Stimulated activated CD8-positive, alpha-beta memory T cell treated with anti-CD3 and anti-CD28 coated beads, Interleukin-4, amount 100 ng/mL, for 1 hour (primary cell): ENCODE measurements at places on chromosomes 7 and 10.

DNA sequence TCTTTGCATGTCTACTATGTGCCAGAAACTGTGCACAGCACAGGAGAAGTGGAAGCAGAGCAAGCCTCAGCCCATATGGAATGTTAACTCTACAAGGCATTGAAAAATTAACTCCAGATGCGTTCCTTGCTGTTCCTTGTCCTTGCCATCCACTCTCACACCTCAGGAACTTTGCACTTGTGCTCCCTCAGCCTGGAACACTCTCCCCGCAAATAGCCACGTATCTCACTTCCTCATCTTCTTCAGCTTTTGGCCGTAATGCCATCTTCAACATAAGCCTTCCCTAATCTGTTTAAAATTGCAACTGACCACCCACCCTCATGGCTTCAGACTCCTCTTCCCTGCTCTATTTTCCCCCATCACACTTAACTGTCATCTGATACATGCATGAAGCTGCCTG, 83.2 kb upstream of the CAPZA2 start:
- no peak for DNase-seq

DNA sequence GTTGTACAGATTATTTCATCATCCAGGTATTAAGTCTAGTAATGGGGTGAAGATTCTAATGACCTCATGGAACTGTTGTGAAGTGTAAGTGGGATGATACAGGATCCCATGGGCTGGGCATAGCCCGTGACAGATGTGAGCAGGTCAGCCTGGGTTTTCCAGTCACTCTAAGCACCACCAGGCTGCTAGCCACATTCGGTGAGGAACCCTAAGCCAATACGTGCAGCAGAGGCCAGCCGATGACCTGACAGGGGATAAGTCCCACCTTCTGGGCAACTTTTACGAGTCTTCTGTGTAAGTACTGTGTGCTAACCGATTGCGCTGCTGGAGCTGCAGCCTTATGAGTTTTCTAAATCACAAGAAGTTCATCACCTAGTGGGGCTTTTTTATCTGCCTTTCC, 7.3 kb downstream of the ZNF503 start:
- no peak for DNase-seq

GRCh38 chr7:6475433-6476186, 27.9 kb upstream of the DAGLB start:
- DNase-seq = no peak

DNA sequence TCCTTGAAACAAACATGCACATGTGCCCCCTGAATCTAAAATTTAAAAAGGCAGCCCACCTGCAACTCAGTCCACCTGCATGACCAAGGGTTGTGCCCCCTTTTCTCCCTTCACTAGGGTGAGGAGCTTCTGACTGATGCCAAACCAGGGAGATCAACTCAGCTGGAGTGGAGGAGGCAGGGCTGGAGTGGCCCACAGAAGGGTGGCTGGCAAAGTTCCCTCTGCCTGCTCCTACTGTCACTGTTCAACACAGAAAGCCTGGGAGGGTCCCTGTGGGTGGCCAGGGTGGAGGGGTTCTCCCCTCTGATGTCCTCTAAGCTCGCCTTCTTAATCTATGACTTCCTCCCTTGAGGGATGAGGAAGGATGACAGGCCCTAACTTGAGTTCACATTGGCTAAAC, 55.7 kb upstream of the ANTXRL start:
- DNase-seq = no peak

DNA sequence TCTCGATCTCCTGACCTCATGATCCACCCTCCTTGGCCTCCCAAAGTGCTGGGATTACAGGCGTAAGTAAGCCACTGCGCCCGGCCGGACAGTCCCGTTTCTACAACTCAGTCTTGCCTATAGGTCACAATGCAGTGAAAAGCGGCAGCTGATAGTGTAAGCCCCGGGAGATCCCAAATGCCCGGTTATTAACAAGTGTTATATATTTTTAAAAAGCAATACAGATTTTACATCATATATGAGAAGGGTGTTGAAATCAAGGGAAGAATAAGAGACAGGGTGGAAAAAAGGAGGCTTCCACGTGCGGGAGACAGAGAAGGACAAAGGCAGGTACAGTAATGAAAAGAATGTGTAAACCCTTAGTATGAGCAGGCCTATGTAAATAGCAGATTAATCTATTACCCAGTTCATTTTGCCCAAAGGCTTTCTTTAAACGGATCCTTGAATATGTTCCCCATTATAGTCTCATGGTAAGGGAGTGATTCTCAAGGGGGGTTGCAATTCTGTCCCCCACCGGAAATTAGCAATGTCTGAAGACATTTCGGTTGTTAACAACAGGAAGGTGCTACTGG, 170.8 kb downstream of the PDE1C start:
- DNase-seq = no peak

GRCh38 chr7:141387521-141388217, 163.5 kb upstream of the AGK start:
- no peak for DNase-seq

DNA sequence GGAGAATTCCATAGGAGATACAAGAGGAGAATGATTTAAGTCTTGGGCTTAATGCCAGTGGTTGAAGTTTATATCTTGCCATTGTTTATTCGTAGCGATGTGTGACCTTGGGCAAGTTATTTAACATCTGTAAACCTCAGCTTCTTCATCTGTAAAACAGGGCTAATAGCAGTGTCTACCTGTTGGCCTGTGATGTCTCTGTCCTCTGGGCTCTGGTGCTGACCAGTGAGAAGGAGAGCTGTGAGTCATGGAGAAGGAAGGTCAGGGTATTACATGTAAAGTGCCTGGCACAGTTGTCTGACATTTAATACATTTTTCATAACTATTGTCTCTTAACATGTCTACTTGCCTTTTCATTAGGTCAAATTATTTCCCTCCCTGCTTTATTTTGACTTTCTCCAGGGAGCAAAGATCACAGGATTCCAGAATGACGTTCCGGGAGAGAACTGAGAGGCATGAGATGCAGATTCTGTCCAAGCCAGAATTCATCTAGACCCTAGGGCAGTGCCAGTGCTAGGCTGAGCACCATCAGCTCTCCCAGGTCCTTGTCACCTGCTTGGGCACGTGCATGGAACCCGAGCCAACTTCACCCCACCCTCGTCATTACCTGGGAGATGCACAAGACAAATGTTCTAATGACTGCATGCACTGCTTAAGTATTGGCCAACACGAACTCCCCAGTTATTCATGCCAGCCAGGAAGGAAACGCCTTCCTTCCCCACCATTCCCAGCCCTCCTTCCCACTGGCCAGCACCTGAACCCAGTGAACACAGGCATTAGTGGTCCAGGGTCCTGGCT, 187.9 kb downstream of the DPY19L1 start:
- DNase-seq = no peak

DNA sequence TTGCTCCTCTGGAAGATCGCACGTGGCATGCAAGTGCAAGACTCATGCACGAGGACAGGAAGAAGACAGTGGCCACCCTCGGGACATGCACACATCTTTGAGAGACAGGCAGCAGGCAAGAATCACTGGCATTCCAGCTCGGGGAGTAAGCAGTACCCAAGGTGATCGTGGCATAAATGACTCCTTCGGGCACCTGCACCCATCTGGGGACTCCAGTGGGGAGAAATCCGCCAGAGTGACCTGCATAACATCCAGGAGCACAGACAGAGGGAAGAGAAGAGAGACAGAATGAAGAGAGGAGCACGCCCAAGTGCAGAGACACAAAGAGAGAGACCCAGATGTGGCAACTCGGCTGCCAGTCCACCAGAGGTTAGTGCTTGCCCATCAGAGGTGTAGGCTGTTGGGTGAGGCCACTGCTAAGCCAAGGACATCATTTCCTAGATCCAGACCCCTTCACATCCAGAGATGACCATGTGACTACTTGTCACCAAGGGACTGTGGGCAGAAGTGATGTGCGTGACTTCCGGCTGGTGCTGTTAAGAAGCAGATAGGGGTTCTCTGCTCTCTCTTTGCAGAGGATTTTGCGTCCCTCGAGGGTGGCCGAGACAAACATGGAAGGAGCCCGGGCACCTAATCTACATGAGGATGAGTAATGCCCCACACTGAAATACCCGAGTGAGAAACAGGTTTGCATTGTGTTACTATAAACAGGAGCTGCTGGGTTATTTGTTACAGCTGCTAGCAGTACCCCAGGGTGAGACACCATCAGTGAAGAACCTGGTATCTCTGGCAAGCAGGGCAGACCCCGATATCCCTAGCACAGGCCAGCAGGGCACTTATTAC, 80.6 kb downstream of the VWA2 start:
- no peak for DNase-seq

DNA sequence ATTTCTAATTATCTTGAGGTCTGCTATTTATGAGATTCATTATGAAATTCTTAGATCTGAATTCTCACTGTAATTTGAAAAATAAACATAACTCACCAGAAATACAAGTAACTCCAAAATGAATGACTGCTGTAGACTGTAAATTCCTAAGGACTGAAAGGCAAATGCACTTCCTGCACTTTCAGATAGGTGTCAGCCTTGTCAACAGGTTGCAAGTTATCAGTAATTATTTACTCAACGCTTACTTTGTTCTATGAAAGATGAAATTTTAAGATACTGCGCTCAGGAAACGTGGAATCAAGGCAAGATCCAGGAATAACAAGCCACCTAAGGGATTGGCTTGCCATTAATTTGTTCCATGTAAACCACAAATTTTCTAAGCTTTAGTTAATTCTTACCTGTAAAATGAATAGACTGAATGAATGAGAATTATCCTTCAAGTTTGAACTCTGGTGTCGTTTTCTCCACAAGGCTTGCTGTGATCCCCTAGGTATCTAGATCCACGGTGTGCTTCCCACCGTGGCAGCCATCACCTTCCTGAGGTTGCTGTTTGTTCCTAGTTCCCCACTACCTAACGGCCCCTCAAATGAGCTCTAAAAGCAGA, 12.6 kb downstream of the DHX32 start:
- no peak for DNase-seq
